ENCODE measurements at places on chromosomes 16 and 17.

- no peak for DNase-seq
Measured at GRCh38 chr17:15909481-15909991, 35.4 kb upstream of the ADORA2B start.

GRCh38 chr17:74761419-74761818 lies 13.0 kb downstream of the NHERF1 start:
- DNase-seq: no peak

DNA sequence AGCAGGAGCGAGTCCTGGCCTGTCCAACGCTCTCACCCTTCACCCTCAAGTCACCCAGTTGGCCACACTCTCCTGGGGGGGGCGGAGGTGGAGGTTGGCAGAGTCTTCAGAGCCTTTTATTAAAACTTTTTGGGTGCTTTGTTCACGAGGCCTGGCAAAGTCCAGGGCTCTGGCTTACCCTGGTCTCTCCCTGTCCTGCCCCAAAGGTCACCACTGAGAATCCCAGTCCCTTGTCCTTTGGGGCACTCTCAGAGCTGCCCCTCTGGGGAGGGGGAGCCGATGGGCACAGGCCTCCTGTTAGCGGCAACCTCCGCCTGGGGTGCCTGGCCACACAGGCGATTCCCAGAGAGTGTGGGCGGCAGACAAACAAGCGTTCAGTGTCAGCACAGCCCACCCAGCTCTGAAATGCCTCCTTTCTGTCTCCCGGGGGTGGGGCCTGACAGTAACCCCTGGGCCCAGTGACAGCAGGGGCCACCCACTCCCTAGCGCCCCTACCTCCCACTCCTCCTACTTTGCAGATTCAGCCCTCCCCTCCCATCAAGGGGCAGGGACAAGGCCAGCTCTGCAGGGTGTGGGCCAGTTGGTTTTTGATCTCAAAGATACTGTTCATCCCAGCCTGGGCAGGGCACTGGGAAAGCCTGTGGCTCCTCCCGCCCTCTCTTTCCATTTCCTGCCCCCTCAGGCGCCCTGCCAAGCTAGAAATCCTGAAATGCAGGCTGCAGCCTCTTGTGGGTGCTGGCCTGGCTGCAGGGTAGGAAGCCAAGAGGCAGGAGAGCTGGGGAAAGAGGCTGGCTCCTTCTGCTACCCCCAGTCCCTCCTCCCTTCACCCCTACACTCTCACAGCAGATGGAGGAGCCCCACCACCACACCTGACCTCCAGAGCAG lies 36.6 kb upstream of the EMP2 start:
- DNase-seq: no peak

GRCh38 chr17:74922694-74923537 lies at the start of gene USH1G:
Gene USH1G, minus strand, starts transcription at chr17:74923255. Its CDS starts 182 bp downstream, at chr17:74923073.
- no peak for DNase-seq

- no peak for DNase-seq
Measured at GRCh38 chr16:89303617-89304016, 86.1 kb downstream of the ZNF778 start.

GRCh38 chr17:61463316-61464129 lies 11.3 kb downstream of the TBX4 start:
- DNase-seq: no peak

- DNase-seq: no peak
Measured at GRCh38 chr17:73987395-73987794, 216.1 kb upstream of the RPL38 start.

GRCh38 chr17:74262601-74263000 lies 11.4 kb upstream of the DNAI2 start:
- DNase-seq: no peak

- no peak for DNase-seq
Measured at GRCh38 chr17:11140501-11140900, 100.5 kb upstream of the SHISA6 start.

DNA sequence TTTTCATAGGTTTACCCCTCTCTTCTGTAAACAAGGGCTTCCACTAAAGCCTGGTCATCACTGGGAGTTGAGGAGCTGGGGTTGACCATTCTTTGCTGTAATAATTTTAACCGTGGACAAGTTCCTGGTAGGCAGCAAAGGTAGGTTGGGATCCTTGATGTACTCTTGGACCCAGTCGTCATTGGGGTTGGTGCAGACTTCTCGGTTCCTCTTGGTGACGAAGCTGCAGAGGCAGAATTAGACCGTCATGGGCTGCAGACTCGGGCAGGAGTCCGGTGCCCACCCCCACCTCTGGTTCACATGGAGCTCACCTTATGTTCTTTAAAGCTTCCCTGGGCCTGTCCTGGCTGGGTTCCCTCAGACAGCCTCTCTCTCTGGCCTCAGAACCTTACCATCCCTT lies 3.8 kb downstream of the CCL16 start:
- DNase-seq: no peak

DNA sequence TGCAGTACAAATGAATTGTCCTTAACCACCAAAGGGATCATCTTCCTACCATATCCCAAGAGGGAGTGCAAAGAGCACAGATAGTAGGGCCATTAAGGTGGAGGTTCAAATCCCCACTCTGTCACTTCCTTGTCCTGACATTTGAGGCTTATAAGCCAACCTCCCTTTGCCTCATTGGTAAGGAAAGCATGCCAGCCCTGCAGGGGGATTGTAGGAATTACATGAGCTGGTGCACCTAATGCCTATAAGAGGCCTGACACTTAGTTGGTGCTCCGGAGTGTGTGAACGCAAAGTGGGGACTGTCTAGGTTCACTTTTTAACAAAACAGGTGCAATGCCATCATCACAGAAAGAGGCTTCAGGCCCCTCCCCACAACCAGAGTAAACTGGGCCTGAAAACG lies 374.4 kb downstream of the SNX29 start:
- DNase-seq: no peak

GRCh38 chr16:61818850-61819249 lies 217.4 kb downstream of the CDH8 start:
- DNase-seq: no peak

DNA sequence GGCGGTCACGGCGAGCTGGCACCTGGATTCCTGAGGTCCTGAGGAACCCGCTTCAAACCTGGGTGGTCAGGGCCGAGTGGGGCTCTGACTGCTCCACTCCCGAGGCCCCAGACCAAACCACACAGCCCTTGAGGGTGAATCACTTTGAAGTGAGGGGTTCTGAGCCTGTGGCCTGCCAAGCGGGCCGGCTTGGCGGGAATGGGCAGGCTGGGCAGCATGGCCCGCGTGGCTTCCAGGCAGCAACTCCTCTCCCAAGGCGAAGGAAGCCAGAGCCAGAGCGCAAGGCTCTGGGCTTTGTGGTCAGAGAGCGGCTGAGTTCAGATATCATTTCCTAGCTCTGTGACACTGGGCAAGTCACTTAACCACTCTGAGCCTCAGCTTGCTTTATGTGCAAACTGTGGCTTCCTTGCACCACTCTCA lies 42.7 kb downstream of the CMIP start:
- DNase-seq: no peak

DNA sequence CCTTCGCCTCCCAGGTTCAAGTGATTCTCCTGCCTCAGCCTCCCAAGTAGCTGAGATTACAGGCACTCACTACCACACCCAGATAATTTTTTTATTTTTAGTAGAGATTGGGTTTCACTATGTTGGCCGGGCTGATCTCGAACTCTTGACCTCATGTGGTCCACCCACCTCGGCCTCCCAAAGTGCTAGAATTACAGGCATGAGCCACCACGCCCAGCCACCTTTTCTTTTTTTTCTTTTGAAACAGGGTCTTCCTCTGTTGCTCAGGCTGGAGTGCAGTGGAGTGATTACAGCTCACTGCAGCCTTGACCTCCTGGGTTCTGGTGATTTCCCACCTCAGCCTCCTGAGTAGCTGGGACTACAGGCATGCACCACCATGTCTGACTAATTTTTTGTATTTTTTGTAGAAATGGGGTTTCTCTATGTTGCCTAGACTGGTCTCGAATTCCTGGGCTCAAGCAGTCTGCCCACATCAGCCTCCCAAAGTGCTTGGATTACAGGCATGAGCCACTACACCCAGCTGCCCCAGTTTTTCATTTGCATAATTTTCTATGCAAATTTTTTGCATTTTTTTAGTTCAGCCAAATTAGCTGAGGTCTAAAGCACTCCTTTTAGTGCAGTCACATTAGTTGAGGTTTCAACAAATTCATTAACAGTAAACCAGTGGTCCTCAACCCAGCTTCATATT lies 11.3 kb downstream of the WWP2 start:
- no peak for DNase-seq

All from stimulated activated CD4-positive, alpha-beta T cell treated with anti-CD3 and anti-CD28 coated beads, Interleukin-15, amount 100 ng/mL, for 1 hour (primary cell).